ENCODE measurements at places on chromosomes 7 and 10.

GRCh38 chr10:21702633-21703111 lies 168.6 kb downstream of the MLLT10 start:
- DNase-seq, result peak; percentile 59

DNA sequence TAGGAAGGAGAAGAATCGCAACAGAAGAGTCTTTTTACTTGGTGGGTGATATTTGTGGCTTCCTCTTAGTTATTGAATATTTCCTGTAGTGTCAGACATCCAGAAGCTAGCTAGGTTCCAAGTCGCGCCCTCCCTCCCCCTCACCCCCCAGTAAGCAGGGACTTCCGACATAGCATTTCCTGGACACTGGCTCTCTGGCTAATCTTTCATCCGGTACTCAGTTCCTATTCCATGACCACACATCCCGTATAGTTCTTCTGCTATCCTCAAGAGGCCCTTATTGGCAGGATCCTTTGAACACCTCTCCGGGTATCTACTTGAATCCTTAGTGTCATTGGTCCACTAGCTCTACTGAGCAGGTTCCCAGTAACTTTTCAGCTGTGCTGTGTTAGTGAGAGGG lies 167.8 kb downstream of the HDAC9 start:
- peak; percentile 13 for DNase-seq

- DNase-seq, result no peak
These were observed 22.0 kb downstream of the PRTFDC1 start for GRCh38 chr10:24930427-24930826.

DNA sequence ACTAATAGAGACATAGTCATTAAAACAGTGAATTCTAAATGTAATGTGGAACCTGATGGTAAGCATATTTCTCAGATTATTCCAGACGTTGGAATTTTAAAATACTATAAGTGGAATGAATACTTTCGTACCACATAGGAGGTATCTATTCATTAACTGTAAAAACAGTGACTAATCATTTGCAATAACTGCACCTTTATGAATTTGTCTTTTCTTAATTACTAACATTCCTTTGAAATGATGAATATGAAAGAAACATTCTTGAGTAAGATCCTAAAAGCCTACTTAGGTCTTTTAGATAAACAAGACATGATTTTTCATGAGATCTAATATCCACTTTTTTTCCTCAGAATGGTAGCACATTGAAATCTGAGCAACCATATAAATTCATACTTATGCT lies 549.0 kb upstream of the LRRN3 start:
- DNase-seq, result no peak

DNA sequence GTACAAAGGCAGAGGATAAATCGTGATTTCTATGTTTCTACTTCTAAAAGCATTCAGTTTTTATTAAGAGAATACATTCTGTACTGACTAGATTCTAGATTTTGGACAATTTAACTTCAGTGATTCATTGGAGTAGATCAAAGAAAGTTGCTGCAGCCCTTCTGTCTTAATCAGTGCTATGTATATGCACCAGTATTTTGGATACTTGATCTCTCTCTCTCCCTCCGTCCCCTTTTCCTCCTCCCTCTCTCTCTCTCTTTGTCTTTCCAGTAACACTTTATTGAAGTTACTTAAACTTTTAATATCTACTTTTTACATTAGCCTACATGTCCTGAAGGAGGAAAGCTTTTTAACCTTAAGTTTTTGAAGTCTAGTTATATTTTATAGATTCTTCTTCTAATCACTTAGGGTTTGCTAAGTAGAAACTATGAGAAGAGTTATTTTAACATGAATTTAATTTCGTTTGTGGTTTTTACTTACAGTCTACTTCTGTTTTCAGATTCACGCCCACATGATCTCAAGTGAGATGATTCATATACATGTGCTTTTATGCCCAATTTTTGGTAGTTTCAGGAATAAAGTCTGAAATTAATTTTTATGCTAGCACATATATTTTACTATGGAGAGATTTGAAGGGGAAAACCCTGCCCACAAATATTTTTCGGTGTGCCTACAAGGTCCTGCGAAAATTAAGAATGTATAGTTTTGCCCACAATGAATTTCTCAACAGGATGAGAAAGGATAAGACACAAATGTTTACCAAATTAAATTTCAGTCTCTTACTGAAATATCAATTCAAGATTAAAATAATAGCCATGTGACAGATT lies 9.1 kb downstream of the MDFIC start:
- peak; percentile 58 for DNase-seq

DNA sequence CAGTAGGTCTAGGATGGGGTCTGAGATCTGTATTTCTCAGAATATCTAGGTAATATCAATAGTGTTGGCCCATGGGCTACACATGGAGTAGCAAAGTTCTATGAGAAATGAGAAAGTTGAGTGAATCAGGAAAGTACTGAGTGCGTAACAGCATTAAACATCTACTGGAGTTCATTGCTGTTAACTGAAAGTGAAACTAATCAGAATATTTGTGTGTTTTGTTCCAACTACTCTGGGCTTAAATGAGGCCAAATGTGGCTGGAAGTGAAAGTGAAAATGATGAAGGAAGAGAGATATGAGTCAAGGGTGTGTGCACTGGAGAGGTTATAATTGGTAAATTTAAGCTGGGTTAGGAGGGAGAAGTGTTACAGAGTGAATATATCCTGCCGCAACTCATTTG lies 46.5 kb downstream of the TMEM106B start:
- peak; percentile 74 for DNase-seq

- DNase-seq, result no peak
These were observed 714 bp upstream of the CASP2 start for GRCh38 chr7:143287339-143287934.

Data from hematopoietic multipotent progenitor cell (in vitro differentiated cells).